Natural killer cell treated with Interleukin-12 subunit alpha and Interleukin-12 subunit beta and Interleukin-15 and Interleukin-18, amount 100 ng/mL, for 72 hours (primary cell): ENCODE measurements at places on chromosomes 11 and 22. TPM values are rescaled to one million over a fixed set of nuclear protein-coding genes. Genes with fewer than 3 reads are reported as not detected.

KRTAP5-11 gene
- total RNA-seq = not detected

HMOX1 gene
- total RNA-seq = 7.3 TPM

SLC6A5 gene
- not detected for total RNA-seq

TMEM45B gene
- not detected for total RNA-seq

PNPLA2 gene
- total RNA-seq = 69.0 TPM

KRTAP5-9 gene
- total RNA-seq = not detected

TEX54 gene
- total RNA-seq = not detected

PTPN5 gene
- total RNA-seq = not detected

ACRV1 gene
- total RNA-seq = not detected

GLB1L3 gene
- not detected for total RNA-seq
